Mesothelial cell of epicardium (in vitro differentiated cells): ENCODE measurements at places on chromosomes 11 and 22.
A peak's percentile ranks its signal among the peaks of the same experiment; 100 is the strongest.

GRCh38 chr22:46350646-46351045, 15.1 kb downstream of the TRMU start:
- DNase-seq = no peak

DNA sequence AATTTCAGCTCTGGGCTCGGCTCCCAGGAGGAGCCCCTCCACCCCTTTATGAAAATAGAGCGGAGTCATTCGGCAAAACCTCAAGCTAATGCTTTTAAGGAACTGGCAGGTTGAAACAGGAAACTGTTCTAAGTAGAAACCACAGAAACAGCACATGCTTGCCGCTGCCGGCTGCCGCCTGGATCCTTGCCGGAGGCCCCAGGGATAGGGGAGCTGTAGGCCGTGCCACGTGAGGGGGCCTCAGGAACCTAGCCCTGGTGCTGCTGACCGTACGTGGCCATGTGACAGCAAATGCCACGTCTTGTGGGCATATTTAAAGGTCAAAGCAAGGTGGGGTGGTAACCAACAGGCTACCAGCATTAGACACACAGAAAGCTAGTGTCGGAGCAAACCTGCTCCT, 77.9 kb upstream of the TIMP3 start:
- DNase-seq = peak; percentile 51

DNA sequence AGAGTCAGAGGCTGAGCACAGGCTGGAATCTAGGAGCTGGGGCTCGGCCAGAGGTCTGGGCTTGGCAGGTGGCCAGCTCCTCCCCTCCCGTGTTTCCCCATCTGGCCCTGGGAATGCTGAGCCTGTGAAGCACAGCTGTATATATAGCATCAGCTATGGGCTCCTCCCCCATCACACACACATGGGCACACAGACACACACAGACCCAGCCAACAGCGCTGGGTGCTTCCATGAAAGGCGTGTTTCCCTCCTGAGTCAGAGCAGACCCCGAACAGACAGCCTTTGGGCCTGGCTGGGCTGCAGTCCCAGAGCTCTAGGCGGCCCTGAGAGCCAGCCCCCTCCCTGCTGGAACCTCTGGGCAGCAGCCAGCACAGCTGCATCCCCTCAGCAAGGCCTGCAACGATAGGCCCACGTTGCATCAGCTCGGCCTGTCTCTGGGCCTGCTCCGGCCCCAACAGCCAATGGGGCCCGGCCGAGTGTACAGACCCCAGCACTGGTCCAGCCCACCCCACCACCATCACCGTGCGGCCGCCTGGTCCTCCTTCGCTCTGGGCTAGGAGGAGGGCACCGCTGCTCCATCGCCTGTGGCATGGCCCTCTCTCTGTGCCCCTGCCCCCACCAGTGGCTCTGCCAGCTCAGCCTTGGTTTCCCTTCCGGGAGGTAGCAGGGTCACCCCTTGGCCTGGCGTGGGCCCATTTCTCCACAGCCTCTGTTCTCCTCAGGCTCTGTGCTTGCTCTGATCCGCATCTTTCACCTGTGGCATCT, 7.6 kb upstream of the SERPINH1 start:
- DNase-seq = peak; percentile 79

GRCh38 chr22:39084666-39085065, 7.6 kb downstream of the APOBEC3G start:
- DNase-seq = no peak

GRCh38 chr22:43038325-43038724, 23.4 kb upstream of the PACSIN2 start:
- no peak for DNase-seq

DNA sequence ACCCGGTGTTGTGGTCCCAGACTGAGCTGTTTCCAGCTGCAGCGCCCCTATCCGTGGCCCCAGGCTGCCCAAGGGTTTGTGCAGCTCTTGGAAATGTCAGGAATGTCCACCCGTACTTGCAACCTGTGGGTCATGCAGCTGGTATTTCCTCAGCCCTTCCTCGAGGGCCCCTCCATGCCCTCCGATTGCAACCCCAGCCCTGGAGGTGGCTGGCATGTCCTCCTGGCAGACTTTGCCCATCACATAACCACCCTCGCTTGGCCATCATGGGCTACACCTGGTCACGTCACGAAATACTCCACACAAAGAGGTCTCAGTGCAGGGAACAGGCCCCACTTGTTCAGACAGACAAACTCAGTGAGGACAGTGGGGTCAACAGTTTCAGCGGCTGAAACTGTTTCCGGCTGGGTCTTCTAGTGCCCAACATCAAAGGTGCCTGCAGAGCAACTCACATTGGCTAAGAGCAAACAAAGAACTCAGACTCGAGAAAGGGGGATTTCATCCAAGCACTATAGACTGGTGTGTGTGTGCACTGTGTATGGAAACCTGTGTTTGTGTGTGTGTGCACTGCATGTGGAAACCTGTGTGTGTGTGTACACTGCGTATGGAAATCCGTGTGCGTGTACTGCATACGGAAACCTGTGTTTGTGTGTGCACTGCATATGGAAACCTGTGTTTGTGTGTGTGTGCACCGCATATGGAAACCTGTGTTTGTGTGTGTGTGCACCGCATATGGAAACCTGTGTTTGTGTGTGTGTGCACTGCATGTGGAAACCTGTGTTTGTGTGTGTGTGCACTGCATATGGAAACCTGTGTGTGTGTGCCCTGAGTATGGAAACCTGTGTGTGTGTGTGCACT, 72.8 kb upstream of the CCND1 start:
- DNase-seq = peak; percentile 21

DNA sequence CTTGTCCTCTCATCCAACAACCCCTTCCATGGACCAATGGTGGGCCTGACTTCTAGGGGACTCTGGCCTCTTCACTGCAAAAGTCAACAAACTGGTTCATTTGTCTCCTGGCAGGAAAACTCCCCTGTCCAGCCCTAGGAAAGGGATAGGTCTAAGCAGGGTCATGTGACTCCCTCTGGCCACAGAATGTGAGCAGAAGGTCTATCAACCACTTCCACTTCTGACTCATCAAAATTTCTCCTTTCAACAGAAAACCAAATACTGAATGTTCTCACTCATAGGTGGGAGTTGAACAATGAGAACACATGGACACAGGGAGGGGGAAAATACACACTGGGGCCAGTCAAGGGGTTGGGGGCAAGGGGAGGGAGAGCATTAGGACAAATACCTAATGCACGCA, 1.3 kb upstream of the ISX start:
- no peak for DNase-seq
